ENCODE measurements at places on chromosomes 6 and 20. TPM values are rescaled to one million over a fixed set of nuclear protein-coding genes. Genes with fewer than 3 reads are reported as not detected.

Gene KCNQ2
- 0.28 TPM for total RNA-seq

- H3K36me3 ChIP-seq = no peaks in the 10 kb centered on the region
- H3K27ac ChIP-seq = no peak overlapping the region
- H3K4me1 ChIP-seq = no peaks in the 10 kb centered on the region
- H3K4me3 ChIP-seq = no peak overlapping the region
Measured at GRCh38 chr6:32953775-32954174, 878 bp upstream of the HLA-DMA start.

- no peaks in the 10 kb centered on the region for H3K36me3 ChIP-seq
- H3K27ac ChIP-seq = no peak overlapping the region
- H3K27me3 ChIP-seq = no peaks in the 10 kb centered on the region
- no peaks in the 10 kb centered on the region for H3K4me1 ChIP-seq
- DNase-seq = peak; percentile 51
- no peak overlapping the region for H3K4me3 ChIP-seq
Measured at GRCh38 chr6:14026831-14027539, 90.6 kb upstream of the CD83 start.

Gene TAPBP
- 155 TPM for total RNA-seq

Gene FRMD1
- 0.06 TPM for total RNA-seq

Gene TGM2
- total RNA-seq = 194 TPM

GRCh38 chr6:20202324-20202658, 10.0 kb downstream of the MBOAT1 start:
- H3K27me3 ChIP-seq = no peaks in the 10 kb centered on the region
- H3K27ac ChIP-seq = no peak overlapping the region
- peaks cover 3% of the 10 kb centered on the region for H3K36me3 ChIP-seq
- DNase-seq = no peak

Gene GRM4
- total RNA-seq = 0.34 TPM

DNA sequence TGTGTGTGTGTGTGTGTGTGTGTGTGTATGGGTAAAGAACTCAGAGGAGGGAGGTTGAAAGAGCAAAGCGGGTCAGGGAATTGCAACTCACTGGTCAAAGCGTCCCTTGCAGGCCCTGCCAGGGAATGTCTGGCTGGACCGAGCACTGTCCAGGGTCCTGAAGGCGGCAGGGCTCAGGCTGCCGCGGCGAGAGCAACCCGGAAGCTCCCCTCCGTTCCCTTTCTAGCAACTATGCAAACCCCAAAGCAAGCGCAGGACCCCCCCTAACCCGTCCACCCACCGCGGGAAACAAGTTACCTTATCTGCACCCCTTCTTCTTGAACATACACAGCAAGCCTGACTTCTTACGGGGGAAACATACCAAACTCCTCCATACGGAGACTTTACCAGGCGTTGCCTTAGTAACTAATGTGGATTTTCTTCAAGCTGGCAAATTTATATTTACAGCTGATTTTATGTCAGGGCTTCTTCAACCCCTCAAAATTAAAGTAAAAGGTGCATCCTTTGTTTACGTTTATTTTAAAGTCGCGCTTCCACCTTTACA, 538 bp upstream of the GRM1 start:
- no peaks in the 10 kb centered on the region for H3K36me3 ChIP-seq
- DNase-seq = peak; percentile 78
- no peak overlapping the region for H3K4me3 ChIP-seq
- H3K27me3 ChIP-seq = peaks cover 20% of the 10 kb centered on the region
- H3K27ac ChIP-seq = no peak overlapping the region

GRCh38 chr6:163527291-163527690, 112.8 kb downstream of the QKI start:
- peaks cover 37% of the 10 kb centered on the region for H3K4me1 ChIP-seq
- no peak overlapping the region for H3K4me3 ChIP-seq
- no peaks in the 10 kb centered on the region for H3K36me3 ChIP-seq
- H3K27ac ChIP-seq = no peak overlapping the region
- no peak for DNase-seq

DNA sequence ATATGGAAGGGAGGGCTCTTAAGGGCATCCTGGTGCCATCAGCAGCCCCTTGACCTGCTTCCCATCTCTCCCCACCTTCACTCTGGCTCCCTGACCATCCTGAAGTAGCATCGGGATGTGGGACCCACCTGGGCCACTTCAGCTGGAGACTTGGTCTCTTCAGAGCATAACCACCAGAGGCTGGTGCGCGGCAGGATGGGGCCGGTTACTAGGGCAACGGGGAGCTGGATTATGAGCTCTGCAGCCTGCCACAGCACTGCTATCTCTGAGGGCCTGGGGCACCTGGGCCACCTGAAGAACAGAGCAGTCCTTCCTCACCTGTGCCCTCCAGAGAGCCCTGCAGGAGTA, 79.7 kb downstream of the SYNJ2 start:
- DNase-seq = no peak
- peak overlapping the region; percentile 65 for H3K27ac ChIP-seq
- H3K4me3 ChIP-seq = no peak overlapping the region
- H3K27me3 ChIP-seq = no peaks in the 10 kb centered on the region
- peaks cover 21% of the 10 kb centered on the region for H3K4me1 ChIP-seq
- H3K36me3 ChIP-seq = peaks cover 2% of the 10 kb centered on the region

Gene BCAS1
- total RNA-seq = 4.0 TPM

GRCh38 chr6:168540713-168541291, 99.8 kb downstream of the SMOC2 start:
- H3K4me3 ChIP-seq = no peak overlapping the region
- H3K36me3 ChIP-seq = no peaks in the 10 kb centered on the region
- no peak for DNase-seq

- H3K27me3 ChIP-seq = no peaks in the 10 kb centered on the region
- no peak for DNase-seq
- no peaks in the 10 kb centered on the region for H3K36me3 ChIP-seq
- H3K4me3 ChIP-seq = no peak overlapping the region
- no peaks in the 10 kb centered on the region for H3K4me1 ChIP-seq
Measured at GRCh38 chr6:47405273-47405672, 72.3 kb upstream of the CD2AP start.

All from lung (tissue), 17 donors.